Activated CD8-positive, alpha-beta memory T cell treated with anti-CD3 and anti-CD28 coated beads for 1 hour (primary cell): ENCODE measurements at places on chromosomes 1 and 21.

- DNase-seq: no peak
Measured at GRCh38 chr1:97073936-97074335, 352.4 kb downstream of the PTBP2 start.

DNA sequence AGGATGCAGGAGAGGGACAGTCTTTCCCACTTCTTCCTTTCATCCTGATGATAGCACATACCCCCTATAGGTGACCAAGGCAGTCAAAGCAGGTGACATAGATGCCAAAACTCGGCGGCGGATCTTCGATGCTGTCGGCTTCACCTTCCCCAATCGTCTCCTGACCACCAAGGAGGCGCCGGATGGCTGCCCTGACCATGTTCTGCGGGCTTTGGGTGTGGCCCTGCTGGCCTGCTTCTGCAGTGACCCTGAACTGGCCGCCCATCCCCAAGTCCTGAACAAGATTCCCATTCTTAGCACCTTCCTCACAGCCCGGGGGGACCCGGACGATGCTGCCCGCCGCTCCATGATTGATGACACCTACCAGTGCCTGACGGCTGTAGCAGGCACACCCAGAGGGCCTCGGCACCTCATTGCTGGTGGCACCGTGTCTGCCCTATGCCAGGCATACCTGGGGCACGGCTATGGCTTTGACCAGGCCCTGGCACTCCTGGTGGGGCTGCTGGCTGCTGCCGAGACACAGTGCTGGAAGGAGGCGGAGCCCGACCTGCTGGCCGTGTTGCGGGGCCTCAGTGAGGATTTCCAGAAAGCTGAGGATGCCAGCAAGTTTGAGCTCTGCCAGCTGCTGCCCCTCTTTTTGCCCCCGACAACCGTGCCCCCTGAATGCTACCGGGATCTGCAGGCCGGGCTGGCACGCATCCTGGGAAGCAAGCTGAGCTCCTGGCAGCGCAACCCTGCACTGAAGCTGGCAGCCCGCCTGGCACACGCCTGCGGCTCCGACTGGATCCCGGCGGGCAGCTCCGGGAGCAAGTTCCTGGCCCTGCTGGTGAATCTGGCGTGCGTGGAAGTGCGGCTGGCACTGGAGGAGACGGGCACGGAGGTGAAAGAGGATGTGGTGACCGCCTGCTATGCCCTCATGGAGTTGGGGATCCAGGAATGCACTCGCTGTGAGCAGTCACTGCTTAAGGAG, 2.9 kb downstream of the NCDN start:
- DNase-seq: no peak

DNA sequence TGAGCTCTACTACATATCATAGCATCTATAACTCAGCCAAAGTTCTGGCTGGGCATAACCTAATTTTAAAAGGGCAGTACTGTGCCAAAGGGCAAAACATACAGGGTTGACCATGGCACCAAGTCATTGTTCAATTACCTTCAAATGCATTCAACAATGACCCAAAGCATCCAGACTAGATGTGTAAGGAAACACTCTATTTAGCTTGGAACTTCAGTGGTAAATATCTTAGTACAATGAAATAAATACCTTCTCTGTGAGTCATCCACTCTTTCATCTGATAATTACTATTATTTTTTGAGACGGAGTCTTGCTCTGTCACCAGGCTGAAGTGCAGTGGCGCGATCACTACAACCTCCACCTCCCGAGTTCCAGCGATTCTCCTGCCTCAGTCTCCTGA, 70.0 kb downstream of the NVL start:
- no peak for DNase-seq

DNA sequence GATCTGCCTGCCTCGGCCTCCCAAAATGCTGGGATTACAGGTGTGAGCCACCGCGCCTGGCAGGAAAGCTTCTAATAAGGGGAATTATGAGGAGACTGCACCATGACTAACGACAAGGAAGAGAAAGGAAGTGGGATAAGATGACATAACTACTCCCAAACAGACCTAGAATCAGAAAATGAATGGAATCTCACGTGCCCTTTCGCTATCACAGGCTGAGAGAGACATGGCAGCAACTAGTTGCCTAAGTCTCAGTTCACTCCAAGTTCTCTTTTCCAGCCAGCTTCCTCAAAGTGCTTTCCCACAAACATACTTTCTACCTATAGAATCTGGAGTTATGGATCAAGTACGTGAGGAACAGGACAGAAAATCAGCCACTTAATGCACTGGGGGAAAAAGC, 2.0 kb downstream of the PI4KB start:
- DNase-seq: no peak

DNA sequence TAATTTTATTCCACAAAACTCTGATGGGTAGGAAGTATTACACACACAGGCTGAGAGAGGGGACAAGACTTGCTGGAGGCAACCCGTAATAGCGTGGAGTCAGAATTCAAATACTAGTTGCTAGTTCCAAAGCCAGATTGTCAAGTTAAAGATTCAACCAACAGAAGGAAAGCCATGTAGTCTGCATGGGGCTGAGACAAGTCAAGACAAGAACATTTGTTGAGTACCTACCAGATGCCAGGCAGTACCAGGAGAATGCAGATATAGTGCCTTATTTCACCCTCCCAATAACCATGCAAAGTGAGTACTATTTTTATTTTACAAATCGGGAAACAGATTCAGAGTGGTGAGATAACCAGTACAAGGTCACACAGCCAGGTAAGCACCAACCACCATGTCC, 110.4 kb upstream of the SPATA6 start:
- DNase-seq: no peak

DNA sequence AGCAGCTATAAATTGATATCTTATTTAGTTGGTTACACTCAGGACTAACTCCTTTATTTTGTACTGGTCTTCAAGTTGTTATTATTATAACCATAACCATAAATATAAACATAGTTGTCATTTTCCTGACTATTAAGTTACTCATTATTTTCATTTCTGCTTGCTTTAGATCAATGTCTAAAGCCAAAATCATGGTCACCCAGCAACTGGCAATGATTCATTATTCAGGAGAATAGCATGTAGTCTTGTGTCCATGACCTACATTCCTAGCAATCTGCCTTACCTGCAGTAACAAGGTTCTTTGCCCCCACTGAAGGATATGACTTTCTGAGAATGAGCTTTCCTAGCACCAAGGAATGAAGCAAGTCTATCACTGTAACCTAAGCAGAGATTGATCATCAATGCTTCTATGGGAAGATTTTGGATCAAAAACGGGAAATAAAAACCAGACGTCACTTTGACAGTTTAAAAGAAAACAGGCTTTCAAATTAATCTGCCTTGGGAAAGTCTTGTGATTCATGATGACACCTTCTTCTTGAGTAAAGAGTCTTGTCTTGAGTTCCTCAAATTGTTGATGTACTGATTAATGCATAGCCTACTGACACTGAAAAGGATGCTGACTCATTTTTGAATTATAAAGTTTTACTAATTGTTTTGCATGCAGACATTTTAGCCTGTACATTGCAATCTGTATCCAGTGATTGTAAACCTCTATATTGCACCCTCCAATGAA, 203.3 kb upstream of the IVNS1ABP start:
- DNase-seq: no peak

DNA sequence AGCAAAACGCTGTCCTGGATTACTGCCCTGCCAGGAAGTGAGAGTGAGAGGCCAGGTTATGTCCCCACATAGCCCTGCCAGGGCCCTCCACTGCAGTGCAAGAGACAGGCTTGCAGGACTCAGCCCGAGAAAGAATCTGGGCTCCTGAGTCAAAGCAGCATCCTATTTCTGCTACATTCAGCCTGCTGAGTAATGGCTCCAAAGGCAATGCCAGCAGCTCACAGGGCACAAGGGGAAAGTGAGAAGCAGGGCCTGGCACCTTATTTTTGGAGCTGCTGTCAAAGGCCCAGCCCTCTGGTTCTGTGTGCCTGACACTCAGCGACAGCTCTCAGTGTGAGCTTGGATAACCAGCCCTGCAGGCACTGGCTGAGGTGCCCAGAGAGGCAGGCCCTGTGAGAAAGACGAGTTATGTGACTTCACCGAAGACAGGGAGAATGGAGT, 83.9 kb downstream of the DTL start:
- DNase-seq: no peak

GRCh38 chr1:101257500-101258325, 20.9 kb downstream of the S1PR1 start:
- DNase-seq: no peak

DNA sequence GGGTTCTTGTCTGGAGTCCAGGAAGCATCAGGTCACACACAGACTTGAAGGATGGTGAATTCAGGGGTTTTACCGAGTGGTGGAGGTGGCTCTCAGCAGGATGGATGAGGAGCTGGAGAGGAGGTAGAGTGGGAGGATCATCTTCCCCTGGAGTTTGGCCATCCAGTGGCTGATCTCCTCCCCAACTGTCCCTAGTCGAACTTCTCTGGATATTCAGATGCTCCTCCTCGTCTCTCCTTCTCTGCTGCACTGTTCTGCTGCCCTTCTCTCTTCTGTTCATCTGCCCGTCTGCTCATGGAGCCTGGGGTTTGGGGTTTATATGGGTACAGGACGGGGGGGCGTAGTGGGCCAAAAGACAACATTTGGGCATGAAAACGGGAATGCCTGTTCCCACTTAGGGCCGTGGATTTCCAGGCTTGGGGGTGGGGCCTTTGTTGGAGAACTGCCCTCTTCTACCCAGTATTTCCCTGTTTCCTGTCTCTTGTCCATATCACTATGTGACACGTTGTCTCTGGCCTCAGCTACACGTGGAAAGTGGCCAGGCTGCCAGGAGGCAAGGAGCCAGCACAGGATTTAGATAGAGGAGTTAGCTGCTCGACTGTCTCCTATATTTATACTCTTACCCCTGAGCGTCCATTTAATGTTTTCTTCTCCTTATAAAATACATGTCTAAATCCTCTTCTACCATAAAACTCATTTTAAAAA, 76.7 kb downstream of the SIPA1L2 start:
- no peak for DNase-seq

DNA sequence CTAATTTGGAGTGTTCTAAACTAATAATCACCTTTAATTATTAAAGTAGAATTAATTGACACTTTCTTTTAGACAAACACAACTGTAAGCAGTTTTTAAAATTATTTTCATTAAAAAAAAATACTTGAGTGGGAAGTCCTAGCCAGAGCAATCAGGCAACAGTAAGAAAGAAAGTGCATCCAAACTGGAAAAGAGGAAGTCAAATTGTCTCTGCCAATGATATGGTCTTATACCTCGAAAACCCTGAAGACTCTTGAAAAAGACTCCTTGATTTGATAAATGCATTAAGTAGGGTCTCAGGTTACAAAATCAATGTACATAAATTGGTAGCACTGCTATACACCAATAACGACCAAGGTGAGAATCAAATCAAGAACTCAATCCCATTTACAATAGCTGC, 83.0 kb upstream of the GADD45A start:
- DNase-seq: no peak

GRCh38 chr21:27703791-27704190, 736.9 kb upstream of the ADAMTS5 start:
- DNase-seq: no peak

DNA sequence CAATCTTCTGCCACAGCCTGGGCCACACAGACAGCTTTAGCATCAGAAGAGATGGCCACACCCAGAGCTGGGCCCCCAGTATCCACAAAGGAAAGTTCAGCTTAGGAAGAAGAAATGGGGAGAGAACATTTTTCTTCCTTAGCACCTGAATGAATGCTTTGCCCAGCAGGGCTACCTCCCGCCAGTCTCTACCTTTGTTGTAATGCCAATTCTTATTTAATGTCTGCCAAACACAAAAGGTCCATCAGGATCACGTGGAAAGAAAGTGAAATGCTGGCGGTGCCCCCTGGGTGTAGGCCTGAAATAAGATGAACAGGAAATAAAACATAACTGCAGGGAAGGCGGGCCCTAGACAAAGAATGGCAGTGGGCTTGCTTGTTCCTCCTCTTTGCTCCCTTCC, 125.6 kb downstream of the CACNA1E start:
- no peak for DNase-seq

DNA sequence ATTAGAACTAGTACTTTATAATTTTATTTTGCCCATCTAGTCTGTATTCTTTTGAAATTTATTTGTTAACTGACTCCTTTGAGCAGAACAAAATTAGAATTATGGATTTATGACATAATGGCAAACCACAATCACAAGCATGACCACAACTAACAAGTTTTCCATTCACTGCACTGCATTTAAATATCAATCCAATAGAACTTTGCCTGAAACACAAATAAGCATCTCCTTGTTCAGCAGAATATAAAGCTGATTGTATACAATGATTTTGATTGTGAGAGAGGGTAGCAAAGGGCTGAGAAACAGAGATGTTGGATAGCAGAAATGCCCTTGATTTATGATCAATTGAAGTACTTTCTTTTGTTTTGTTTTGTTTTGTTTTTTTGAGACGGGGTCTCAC, 495.5 kb upstream of the RGS18 start:
- no peak for DNase-seq

- no peak for DNase-seq
Measured at GRCh38 chr1:77068013-77068412, 151.2 kb downstream of the PIGK start.

- DNase-seq: no peak
Measured at GRCh38 chr1:236560213-236560771, 36.5 kb downstream of the LGALS8 start.

GRCh38 chr1:118075116-118075515, 109.9 kb downstream of the SPAG17 start:
- DNase-seq: no peak

DNA sequence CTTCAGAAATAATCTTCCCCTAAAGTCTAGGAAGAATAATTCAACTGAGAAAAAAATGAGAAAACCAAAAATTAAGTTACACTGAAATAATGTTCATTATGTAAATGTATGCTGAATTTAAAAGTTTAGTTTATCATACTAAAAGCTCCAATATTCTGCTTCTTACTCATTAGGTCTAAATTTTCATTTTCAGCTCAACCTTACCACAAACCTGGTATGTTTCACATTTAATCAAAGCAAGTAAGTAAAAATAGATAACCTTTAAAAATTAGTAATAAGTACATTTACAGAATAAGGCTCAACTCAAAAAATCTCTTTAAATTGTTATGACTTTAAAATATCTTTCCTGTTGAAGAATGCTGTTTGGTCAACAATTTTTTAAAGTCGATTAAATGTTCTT, 15.0 kb downstream of the BTG3 start:
- DNase-seq: no peak

GRCh38 chr1:10108134-10108663, 75.4 kb downstream of the UBE4B start:
- no peak for DNase-seq

DNA sequence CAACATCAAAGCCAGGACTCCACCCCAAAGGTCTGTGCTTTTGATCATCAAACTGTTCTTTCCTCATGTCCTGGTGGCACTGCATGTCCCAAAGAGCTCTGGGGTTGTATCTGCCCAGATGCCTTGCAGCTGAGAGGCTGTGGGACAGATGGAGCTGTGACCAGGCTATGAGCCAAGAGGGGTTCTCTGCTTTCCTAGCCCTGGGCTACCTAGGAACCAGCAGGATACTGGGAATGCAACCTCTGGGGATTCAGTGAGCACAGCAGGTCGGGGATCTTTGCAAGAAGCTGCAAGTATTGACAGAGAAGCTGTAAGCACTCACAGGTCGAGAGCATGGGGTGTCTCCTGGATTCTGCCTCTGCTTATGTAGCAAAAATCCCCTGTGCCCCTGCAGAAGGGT, 186.6 kb downstream of the GRIK3 start:
- DNase-seq: no peak
